ENCODE measurements at places on chromosomes 5 and 9. TPM values are rescaled to one million over a fixed set of nuclear protein-coding genes. Genes with fewer than 3 reads are reported as not detected.

The SPAG8 gene
- total RNA-seq: 0.72 TPM

The ENG gene
- 0.11 TPM for total RNA-seq

The ADRA1B gene
- 19.1 TPM for total RNA-seq

The UNC13B gene
- 10.2 TPM for total RNA-seq

The PCDHB4 gene
- total RNA-seq: not detected

The KIF24 gene
- 3.4 TPM for total RNA-seq

The ANKRD31 gene
- total RNA-seq: 0.06 TPM

The STOML2 gene
- total RNA-seq: 175 TPM

The C9orf78 gene
- 52.2 TPM for total RNA-seq

The OR1Q1 gene
- not detected for total RNA-seq

The CDX1 gene
- total RNA-seq: not detected

The TMOD1 gene
- total RNA-seq: 2.9 TPM

The SPINK13 gene
- not detected for total RNA-seq

The LRRC70 gene
- total RNA-seq: not detected

The MYOT gene
- total RNA-seq: not detected

The FOXI1 gene
- total RNA-seq: not detected

The DDX46 gene
- total RNA-seq: 90.0 TPM

The PCDH1 gene
- 3.1 TPM for total RNA-seq

The FAT2 gene
- total RNA-seq: not detected

The NMUR2 gene
- total RNA-seq: not detected

The DOK3 gene
- 4.2 TPM for total RNA-seq

The TLX3 gene
- not detected for total RNA-seq

The RNF38 gene
- 5.0 TPM for total RNA-seq

The GPR150 gene
- total RNA-seq: 0.15 TPM

The DOCK2 gene
- total RNA-seq: 3.5 TPM

The ANKHD1 gene
- total RNA-seq: 59.9 TPM

The IFNA21 gene
- not detected for total RNA-seq

The PLPPR1 gene
- total RNA-seq: not detected

The FBP2 gene
- total RNA-seq: not detected

The ERAP2 gene
- total RNA-seq: 0.93 TPM

The TCF7 gene
- total RNA-seq: 14.9 TPM

Data from A549 treated with ZK216348 at 1 μM for 4 hours (cell line).